T1000 (cell line): ENCODE measurements at places on chromosomes 5 and 9.

DNA sequence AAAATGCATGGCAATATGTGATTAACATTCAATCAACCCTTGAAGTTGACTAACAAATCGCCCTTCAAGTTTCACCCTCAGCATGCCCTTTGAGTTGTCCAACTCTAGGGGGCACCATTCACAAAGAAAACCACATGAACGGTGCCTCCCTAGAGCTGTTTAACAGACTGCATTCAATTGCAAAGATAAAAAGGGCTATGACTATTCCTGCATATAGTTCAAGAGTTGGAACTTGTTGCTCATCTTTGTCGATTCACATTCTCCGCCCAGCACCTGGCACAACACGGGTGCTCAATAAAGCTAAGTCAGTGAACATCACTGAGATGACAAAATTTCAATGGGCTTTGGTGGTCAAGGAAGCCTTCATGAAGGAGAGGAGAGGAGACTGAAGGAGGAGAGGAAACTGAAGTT lies 69.6 kb upstream of the SLC30A5 start:
- DNase-seq: no peak

GRCh38 chr5:163190784-163191183 lies 246.6 kb upstream of the CCNG1 start:
- no peak for DNase-seq

DNA sequence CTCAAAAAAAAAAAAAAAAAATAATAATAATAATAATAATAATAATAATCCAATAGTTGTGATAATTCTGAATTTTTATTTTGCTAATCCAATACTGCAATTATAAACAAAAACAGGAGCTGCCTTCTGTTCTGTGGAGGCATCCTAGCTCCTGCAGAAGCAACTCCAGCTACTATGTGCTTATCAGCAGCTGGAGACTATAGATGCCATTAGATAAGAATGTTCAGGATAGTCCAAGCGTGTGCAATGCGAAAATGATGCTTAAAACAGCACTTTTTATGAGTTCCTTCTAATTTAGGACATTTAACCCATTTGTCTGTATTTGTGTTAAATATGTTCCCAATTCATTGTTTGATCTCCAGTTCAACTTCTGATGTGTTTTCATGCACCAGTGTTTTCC lies 220.6 kb upstream of the RASEF start:
- no peak for DNase-seq

DNA sequence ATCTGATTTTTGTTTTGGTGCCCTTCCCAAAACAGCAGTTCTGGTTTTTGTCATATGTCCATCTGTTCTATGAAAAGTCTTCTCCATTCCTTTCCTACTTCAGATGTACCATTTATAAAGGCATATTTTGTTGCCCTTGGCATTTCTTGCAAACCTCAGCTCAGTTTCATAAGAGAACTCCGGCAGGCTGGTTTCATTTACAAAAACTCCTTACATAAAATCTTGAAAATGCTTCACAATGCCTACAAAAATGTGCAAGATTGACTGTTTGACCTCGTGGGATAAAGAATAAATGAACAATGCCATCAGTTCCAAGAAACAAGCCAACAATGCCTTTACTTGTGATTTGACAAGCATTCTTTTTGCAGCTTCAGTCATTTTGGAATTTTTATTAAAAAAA lies 39.1 kb upstream of the CTNNAL1 start:
- no peak for DNase-seq

DNA sequence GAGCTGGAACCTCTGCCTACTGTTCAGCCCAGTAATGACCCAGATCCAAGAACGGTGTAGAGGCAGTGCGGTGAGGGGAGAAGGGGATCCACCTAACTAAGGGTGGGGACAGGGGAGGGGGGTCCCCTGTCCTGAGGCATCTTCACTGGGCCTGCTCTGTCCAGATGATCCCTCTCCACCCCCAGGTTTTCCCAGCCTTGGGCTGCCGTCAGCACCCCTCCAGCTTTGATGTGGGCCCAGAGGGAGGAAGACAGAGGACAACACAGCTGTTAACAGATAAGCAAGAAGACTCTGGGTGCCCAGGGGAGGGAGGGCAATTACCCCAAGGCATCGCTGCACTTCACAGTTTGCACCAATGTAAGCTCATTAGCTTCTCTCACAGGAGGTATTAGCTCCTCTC lies 19.3 kb downstream of the BICD2 start:
- no peak for DNase-seq

GRCh38 chr5:32462618-32463017 lies 18.1 kb upstream of the ZFR start:
- peak; percentile 24 for DNase-seq

DNA sequence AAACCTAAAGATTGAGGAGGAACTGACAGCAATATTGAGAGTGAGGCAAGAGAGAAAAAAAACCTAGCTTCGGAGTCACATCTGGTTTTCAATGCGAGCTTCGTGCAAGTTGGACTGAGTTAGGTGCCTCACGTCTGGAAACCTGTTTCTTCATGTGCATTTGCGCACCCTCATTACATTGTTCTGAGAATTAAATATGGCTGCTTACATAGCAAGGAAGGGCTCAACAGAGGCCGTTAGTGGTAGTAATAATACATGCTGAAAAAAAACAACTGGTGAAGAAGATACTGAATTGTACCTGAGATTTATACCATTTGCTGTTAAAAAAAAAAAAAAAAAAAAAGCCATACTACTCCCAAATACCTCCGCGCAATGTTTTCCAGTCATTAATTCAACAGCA lies 18.6 kb downstream of the DNAJA1 start:
- DNase-seq: no peak

DNA sequence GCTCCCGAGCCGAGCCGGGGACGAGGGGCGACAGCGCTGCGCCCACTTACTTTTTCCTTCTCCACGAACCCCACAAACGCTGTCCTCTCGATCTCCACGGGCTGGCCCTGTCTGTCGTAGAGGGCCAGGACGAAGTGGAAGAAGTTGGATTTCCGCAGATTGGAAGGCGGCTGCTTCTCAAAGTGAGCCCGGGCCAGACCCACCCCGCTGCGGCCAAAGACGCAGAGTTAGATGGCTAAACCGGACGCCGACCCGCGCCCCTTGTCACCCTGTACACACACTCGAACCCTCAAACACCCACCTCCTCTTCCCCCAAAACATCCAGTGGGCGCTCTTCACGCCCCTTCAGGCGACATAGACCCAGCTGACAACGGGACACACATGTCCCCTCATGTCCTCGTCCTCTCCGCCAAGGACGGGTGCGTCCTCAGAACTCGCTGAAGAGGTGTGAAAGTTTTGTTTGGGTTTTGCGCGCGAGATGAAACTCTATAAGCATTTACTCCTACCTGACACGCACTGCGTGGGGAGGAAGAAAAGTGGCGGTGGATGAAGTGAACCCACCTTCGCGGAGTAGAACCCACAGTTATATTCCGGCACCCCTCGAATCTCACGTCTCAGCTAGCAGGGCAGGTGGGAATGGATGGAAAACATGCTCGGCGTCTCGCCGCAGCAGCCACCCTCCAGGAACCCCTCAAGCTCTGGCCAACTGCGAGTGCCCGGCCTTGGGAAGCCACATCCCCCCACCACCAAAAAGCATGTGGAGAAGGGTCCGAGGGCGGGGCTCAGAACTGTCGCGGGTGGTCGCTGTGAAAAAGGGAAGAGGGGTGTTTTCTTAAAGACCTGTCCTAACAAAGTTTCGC lies 2.6 kb downstream of the EBF1 start:
- DNase-seq: no peak

DNA sequence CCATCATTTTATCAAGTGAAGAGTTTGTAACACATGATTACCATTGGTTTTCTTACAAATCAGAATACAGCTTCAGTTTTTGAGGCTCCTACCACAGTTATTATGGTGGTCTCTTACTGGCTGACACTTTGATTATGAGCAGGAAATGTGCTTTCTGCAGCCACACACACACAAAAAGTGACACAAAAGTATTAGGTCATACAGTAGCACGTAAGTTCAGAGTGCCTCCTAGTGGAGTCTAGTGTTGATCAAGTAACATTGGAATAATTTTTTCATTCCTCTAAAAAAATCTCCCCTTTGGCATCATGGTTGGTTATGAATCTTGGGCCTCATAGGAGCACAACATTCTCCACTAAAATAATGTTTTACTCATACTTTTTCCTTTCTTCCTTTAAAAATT lies 37.6 kb downstream of the PAM start:
- DNase-seq: no peak

GRCh38 chr9:38634315-38634714 lies 13.9 kb upstream of the ANKRD18A start:
- DNase-seq: no peak

- no peak for DNase-seq
These were observed 287.5 kb downstream of the KCTD16 start for GRCh38 chr5:144458216-144458615.

GRCh38 chr5:140024928-140025327 lies 18.2 kb downstream of the NRG2 start:
- no peak for DNase-seq

- no peak for DNase-seq
These were observed 1732.4 kb upstream of the CDH6 start for GRCh38 chr5:29460971-29461559.

DNA sequence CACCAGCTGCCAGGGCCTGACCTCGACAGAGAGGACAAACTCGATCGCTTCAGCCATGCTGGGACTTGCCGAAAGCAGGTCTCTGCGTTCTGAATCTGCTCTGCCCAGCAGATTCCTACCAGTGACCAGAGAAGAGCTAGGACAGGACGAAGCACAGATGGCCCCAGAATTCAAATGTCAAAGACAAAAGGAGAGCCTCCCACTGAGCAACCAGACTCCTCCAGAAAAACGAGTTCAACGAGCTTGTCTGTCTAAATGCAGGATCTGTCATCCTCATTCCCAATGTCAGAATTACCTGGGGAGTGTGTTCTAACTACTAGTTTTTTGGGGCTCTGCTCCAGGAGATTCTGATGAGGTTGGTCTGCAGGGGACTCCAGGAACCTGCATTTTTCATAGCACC lies 13.4 kb downstream of the AK8 start:
- DNase-seq: no peak

DNA sequence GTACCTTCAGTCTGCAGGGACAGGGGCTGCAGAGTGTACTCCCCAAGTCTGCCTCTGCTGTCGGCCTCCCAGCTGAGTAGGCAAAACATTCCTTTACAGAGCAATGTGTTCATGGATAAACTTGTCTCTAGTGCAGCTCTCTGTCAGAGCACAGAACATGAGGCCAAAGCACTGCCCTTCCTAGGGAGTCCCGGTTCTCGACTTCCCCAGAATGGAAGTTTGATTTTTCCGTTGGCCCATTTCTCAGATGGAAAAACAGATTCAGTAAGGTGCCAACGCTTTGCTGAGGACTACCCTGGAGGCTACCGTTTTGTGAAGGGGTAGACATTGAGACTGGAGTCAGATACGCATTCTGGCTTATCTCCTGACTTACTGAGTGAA lies 422 bp upstream of the TRIM32 start:
- no peak for DNase-seq

DNA sequence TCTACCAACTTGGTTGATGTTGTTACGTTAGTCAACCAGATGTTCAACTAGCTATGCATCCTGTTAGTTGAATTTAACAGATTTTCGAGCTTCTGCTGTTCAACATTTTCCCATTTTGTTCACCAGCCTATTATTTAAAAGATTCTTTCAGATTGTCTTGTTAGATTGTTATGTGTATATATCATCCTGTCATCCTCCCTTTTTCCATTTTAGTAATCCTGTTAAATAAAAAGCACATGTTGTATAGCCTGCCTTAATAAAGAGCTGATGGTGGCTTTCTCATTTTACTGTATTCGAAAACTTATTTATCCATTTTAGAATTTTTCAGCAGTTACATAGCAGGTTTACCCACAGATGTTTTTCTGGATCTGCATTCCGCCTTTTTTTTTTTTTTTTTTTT lies 4.3 kb downstream of the TMEFF1 start:
- DNase-seq: no peak

- no peak for DNase-seq
These were observed 19.4 kb upstream of the TNFSF15 start for GRCh38 chr9:114825126-114825795.

DNA sequence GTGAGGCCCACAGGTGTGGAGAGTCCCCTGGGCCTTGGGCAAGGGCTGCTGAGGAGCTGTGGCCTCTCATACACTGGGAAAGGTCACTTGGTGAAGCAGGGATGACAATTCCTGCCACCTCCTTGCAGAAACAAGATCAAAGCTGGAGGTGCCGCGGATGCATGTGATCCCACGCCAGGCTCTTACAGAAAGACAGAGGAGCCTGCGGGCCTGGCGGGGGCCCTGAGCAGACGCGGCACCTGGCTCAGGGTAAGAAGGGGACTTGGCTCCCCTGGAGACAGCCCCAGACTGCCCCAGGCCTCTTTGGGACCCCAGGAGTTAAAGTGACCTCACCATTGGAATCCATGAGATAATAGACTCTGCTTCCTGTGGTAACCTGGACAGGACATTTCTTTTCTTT lies 4.8 kb downstream of the GFPT2 start:
- no peak for DNase-seq

DNA sequence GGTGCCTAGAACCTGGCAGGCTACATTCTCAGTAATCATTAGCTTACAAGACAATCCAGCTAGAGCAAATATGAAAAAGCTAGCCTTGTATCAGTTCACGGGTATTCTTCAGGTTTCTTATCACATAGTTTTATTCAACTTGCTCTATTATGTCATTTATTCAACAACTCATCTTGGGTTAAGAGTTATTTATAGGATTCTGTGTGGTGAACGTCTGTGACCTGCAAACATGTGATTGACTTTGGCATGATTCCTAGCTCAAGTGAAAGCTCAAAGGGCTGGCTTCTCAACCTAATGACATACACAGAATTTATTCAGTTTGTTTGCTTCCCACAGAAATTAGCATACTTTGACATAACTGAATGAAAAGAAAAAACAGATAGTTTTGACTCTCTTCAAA lies 173.1 kb downstream of the PLPPR1 start:
- no peak for DNase-seq

DNA sequence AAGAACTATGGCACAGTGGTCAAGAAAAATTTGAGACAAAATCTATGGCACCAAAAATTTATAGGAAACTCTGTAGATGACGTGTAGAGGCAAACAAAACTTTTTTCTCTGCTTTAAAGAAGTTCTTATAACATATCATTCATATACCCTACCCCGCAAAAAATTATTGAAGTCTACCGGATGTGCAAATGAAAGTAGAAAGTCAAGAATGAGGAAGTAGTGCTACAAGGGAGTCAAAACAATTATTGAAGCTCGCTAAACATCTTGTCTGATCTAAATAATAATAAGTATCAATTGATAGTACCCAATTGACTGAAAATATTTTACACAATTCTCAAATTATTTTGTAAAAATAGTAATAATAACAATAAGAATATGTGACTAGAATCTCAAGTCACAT lies 398.5 kb downstream of the TAF11L14 start:
- DNase-seq: no peak
